ENCODE measurements at places on chromosomes 13 and 19.

- DNase-seq = no peak
Measured at GRCh38 chr13:27135023-27135422, 36.6 kb downstream of the USP12 start.

- DNase-seq = no peak
Measured at GRCh38 chr19:10688545-10689280, 12.5 kb upstream of the QTRT1 start.

DNA sequence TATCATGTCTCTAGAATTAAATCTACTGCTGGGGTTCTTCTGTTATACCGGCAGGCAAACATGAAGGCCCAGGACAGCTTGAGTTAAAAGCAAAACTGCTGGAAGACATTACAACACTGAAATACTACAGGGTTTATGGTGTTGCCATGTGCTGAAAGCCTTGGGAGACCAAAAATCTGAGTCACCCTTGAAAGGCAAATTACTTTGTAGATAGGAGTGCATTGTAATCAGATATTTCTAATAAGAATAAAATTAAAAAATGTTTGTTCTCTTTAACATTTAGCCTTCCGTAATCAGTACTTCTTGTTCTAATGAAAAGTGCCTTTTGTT is 181.3 kb downstream of the PCDH9 start:
- no peak for DNase-seq

- no peak for DNase-seq
Measured at GRCh38 chr13:99636306-99636705, 135.0 kb downstream of the TM9SF2 start.

GRCh38 chr13:46053162-46054012 is 841 bp upstream of the ZC3H13 start:
- DNase-seq = no peak

DNA sequence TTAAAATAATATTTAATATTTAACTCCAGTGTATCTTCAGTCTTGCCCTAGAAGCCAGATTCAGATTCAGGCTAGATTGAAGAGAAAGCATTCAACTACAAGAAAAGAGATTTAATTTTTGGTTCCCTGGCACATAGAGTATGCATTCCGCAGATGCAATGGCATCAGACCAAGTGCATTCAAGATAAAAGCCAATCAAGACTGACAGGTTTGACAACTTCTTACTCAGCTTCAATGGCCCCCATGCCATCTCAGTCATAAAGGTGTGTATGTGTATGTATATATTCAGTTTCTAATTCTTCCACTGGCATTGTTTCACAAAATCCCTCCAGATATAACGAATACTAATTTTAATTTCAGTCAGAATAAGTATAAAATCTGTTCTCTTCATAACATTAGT is 650.8 kb upstream of the GPC6 start:
- DNase-seq = no peak

DNA sequence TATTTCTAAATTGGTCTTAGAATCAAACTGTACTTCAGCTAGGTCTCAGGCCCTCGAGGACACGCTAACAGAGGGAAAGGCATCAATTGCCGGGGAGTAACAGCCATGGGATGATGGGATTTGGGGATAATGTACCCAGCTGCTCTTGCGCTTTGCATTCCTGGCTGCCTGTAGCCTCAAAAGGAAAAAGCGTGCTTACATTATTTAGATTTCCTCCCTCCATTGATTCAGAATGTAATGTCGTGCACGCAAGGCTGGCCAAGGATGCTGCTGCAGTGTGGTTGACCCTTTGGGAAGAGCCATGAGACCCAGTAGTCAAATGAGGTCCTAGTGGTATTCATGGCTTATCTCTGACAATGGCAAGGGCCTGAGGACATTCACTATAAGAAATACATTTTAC is 95.1 kb downstream of the SLC7A1 start:
- DNase-seq = no peak

DNA sequence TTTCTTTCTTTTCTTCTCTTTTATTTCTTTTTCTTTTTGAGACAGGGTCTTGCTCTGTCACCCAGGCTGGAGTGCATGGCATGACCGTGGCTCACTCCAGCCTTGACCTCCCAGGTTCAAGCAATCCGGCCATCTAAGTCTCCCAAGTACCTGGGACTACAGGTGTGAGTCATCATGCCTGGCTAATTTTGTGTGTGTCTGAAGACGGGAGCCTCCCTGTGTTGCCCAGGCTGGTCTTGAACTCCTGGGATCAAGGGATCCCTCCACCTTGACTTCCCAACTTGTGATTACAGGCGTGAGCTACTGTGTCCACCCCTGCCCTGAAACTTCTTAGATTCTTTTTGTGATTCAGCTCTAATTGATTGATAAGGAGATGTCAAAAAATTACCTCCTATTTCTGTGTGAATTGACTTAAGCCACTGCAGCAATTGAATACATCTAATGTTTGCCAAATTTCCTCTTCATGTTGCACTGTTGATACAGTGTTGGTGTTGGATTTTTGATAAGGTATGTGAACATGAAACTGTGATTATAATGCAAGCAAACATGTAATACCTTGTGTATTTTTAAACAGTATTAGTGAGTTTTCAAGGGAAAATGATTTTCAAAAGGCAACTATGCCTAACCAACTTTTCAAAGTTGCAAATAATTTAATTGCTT is 22.6 kb downstream of the KLF5 start:
- no peak for DNase-seq

DNA sequence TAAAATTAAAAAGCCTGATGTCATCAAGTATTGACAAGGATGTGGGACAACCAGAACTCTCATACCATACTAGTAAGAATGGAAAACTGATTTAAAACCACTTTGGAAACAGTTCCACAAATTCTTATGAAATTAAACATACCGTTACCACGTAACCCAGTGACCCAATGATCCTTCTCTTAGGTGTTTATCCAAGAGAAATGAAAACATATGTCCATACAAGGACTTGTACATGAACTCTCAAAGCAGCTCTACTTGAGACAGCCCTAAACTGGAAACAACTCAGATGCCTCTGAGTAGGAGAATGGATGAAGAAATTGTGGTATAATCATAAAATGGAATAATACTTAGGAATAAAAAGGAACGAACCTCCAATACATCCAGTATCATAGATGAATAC is 27.6 kb downstream of the SLC6A16 start:
- DNase-seq = no peak

DNA sequence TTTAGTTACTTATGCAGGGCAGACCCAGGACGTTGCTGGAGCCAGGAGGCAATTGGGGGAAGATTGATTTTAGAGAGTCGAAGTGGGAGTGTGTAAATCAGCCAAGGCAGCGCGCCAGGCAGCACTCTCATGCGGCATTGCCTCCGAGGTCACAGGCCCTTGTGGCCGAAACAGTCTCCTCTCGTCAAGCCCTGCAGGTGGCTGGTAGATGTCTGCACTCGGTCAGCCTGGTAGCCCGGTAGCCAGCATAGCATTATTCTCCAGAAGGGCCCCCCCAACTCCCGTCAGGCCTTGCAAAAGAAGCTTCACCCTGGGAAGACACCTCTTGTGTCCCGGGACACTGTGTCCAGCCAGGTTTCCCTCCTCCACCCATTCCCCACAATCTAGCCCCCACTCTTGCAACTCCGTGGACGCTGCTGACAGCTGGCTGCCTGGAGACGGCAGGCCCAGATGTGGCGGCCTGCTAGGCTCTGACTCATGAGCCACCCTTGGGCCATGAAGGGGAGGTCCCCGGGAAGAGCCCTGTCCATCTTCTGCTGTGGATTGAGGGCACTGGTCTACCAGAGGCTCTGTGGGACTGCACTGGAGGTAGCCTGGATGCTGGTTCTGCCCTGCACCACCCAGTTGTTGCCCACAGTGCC is 2.6 kb upstream of the PEPD start:
- no peak for DNase-seq

DNA sequence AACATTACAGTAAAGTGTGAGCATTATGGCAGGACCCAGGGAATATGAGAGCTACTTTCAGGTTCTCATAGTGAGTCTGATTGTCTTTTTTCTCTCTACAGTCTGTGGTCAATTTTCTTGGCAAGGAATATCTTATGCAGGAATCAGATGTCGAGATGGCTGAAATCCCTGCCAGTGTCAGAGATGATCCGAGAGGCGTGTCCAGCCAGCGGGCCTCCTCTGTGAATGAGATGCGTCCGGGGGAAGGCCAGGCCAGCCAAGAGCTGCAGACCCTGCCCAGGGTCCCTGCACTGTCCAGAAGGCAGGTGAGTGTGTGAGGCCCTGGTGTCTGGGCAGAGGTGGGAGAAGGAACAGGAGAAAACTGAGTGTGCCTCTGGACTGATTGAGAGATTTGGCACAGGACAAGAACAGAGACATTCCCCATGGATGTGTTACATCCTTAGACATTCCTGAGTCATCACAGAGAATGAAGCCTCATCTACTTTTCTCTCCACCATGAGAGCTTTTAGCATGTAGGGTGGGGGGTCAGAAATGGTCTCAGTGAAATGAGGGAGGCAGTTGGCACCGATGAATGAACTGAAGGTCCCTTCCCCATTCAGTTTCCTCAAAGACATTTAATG is 27.3 kb upstream of the EDDM13 start:
- DNase-seq = no peak

GRCh38 chr13:45492538-45492937 is 27.8 kb downstream of the COG3 start:
- DNase-seq = no peak

DNA sequence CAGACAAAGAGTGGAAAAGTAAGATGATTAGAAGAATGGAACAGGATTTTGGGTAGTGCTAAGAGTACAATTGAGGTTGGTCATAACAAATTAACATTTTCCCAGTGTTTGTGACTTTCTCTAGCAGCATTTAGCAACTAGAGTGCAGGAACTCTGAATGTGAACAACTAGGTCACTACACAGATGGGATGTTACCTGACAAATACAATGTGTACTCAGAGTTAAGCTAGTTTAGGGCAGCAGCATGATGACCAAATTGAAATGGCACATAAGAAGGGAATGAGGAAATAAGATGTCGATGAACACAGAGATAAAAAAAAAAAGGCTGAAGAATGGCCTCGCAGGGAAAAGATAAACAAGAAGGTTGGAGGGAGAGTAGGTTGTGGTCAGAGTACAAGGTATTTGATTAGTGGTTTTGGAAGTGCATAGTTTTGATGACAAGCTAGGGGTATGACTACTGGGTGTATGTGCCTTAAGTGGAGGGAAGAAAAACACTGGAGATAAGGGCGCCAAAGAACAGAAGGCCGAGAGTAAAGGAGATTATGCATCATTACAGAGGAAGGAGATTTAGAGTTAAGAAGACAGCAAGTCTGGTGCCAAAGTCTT is 381.1 kb downstream of the FGF14 start:
- no peak for DNase-seq

DNA sequence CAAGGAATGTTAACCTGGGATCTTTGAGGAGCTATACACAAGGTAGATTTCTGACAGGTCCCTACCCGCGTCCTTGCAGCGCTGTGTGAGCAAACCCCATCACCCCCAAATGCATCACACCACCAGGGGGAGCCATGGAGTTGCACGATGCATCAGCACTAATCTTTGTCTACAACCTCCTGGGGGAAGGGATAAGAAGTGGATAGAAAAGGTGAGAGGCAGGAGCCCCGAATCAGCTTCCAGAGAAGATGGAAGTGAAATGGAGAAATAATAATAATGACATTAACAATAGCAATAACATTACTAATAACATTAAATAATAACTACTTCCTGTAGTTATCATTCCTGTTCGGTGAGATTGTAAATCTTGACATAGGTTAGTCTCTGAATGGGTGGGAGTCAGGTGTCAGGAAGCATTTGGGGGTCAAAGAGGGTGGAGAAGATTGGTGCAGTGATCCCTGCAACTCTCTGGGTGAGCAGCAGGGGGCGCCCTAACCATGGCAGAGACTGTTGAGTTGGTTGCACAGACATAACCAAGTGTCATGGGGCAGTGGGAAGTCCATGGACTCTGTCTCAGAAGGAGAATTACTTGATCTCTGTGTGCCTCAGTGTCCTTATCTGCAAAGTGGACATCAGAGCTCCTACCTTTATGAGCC is 16.5 kb downstream of the SIGLEC7 start:
- DNase-seq = no peak

- DNase-seq = no peak
Measured at GRCh38 chr19:1312767-1313694, 27.4 kb downstream of the EFNA2 start.

DNA sequence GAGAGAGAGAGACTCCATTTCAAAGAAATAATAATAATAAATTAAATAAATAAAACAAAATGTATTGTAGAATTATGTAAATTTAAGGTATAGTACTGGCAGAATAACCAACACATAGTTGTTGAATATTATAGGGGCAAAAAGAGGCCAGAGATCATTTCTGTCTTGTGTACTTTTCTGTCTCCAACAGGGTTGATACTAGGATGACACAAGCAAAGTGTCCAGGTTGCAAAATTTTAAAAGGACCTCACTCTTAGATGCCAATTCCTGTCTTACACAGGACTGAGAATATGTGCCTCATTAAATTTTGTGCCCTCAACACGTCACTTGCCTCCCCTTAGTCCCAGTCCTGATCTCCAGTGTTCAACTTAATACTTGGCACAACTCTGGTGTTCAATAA is 2.2 kb upstream of the AP2S1 start:
- DNase-seq = no peak

Data from suprapubic skin (tissue), 4 donors.